ENCODE measurements at places on chromosomes 1 and 21.

DNA sequence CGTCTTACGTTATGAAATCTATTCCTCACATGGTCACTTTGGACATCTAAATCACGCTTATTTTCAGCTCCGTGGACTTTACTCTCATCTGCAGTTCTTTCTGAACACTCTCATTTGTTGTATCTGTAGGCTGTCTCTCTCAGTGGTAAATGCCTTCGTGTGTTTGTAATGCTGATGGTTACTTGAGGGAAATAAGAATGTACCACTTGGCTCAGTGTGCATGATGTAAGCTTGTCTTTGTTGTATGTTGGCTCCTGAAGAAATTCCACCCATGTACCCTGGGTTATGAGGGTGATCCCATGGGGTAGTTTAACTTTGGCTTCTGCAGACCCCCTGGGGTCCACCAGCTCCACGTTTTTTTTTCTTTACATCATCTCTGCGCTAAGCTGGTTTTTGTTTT is 378.4 kb downstream of the SETD4 start:
- no peak for DNase-seq

DNA sequence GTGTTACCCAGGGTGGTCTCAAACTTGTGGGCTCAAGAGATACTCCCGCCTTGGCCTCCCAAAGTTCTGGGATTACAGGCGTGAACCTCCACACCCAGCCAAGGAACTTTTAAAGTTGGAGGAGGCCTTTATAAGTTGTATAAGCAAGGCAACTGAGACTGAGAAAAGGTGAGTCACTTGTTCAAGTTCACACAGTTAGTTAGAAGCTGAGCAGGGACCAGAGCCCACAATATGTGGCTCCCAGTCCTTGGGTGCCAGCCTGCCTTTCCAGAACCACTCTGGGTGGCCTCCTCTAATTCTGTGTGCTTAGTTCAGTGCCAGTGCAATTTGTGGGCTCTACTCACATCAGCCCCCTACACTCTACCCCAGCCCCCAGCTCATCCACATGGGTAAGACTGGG is 3.7 kb downstream of the RAB25 start:
- no peak for DNase-seq

DNA sequence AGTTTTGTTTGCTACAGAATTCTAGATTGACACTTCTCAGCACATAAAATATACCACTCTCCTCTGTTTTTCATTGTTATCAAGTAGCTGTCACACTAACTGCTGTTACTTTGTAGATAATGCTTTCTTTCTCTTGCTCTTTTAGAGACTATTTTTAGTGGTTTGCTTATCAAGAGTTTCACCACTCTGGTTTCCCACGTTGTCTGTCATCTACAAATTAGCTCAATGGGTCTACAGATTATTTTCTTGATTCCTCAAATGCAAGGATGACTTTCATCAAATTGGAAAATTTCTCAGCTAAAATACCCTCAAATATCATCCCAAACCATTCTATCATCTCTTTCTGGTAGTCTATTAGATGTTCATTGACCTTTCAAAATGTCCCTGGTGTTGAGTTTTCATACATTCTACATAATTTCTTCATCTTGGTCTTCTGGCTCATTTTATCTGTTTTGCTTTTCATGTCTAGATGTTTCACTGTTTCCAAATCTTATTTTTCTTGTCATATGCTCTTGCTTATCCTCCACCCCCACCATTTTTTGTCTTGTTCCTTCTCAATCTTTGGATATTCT is 122.5 kb downstream of the TRIM33 start:
- DNase-seq: no peak

DNA sequence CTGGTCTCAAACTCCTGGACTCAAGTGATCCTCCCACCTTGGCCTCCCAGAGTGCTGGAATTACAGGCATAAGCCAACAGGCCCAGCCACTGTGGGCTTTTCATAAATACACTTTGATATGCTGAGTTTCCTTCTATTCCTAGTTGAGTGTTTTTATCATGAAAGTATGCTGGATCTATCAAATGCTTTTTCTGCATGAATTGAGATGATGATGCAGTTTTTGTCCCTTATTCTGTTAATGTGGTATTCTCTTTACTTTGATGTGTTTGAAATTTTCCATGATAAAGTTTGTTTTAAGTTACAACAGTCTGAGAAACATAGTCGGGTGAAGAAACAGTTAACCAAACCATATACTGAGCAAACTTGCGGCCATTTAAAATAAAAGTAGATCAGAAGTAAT is 24.1 kb downstream of the RNF115 start:
- no peak for DNase-seq

- peak; percentile 12 for DNase-seq
Measured at GRCh38 chr1:231603598-231604275, 22.9 kb upstream of the DISC1 start.
